ENCODE measurements at places on chromosomes 12 and 14.

- DNase-seq = no peak
Observed at GRCh38 chr12:50109319-50109718, 2.7 kb upstream of the COX14 start.

DNA sequence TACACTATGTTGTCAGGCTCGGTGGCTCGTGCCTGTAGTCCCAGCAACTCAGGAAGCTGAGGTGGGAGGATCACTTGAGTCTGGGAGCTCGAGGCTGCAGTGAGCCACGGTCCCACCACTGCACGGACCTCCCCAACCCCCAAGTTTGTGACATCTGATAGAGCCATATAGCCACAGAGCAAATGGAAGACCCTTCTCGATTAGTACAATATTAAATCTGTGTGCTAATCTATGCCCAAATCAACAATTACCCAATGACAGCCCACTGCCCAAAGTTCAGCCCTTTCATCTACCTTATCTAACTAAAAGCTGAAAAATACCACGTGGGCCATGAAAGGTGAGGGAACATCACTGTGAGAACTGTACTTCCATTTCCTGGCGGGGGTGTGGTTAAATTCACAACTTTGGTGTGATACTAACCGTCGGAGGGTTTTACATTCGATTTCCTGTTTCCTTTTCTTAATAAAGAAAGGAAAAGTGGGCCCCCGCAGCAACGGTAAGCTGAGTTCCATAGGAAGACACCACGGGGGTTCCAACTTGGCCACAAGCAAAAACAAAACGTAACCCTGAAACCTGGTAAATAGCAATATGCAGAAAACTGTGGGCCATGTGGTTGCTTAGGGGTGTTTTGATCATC lies 31.2 kb upstream of the FOS start:
- no peak for DNase-seq

DNA sequence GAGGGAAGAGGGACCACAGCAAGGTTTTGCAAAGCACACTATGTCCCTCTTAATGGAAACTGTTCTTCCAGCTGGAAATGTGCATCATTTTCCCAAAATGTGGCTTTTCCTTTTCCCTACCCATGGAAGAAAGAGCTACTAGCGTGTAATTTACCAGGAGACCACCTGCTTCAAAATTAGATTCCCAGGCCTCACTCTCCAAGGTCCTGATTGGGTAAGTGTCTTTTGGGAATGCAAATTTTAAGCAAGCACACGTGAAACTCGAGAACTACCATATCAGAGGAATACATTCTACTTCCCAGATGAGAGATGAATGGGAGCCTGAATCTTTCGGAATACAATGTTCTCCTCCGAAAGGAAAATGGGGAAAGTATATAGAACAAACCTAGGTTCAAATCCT lies 201.6 kb upstream of the NOS1 start:
- no peak for DNase-seq

- DNase-seq = no peak
Observed at GRCh38 chr12:8446642-8447547, 8.9 kb upstream of the CLEC6A start.

DNA sequence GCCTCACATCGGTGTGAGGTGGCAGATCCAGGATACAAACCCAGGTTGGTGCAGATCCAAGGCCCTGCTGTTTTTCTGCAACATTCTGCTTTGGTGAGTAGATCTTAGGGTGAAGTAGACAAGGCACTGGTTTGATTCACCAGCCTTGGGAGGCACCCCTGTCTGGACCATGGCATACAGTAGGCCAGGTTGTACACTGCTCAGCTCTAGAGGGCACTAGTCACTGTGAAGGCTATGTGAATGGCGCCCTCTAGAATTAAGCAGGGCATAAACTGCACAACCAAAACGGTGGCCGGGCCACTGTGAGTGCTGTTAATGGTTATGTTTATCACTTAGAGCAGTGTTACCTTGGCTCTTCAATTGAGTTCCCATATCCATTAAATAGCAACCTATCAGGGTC lies 280.6 kb upstream of the PWP1 start:
- no peak for DNase-seq

All from esophagus squamous epithelium (tissue), 5 donors.